Activated T-cell treated with anti-CD3 and anti-CD28 coated beads, Interleukin-2, amount 50 U/mL, for 72 hours (primary cell): ENCODE measurements at places on chromosomes 11 and 22. TPM values are rescaled to one million over a fixed set of nuclear protein-coding genes. Genes with fewer than 3 reads are reported as not detected.

Gene CDC42EP1
- 4.6 TPM for total RNA-seq

Gene SLC22A25
- total RNA-seq, result not detected

Gene LPXN
- total RNA-seq, result 121 TPM

Gene CNGA4
- total RNA-seq, result 0.46 TPM

Gene SLC22A6
- total RNA-seq, result not detected

Gene HORMAD2
- 0.12 TPM for total RNA-seq

GRCh38 chr11:12800032-12800671 is 125.9 kb downstream of the TEAD1 start:
- no peak for DNase-seq

GRCh38 chr11:73971175-73971719 is 11.4 kb downstream of the UCP2 start:
- DNase-seq, result no peak

DNA sequence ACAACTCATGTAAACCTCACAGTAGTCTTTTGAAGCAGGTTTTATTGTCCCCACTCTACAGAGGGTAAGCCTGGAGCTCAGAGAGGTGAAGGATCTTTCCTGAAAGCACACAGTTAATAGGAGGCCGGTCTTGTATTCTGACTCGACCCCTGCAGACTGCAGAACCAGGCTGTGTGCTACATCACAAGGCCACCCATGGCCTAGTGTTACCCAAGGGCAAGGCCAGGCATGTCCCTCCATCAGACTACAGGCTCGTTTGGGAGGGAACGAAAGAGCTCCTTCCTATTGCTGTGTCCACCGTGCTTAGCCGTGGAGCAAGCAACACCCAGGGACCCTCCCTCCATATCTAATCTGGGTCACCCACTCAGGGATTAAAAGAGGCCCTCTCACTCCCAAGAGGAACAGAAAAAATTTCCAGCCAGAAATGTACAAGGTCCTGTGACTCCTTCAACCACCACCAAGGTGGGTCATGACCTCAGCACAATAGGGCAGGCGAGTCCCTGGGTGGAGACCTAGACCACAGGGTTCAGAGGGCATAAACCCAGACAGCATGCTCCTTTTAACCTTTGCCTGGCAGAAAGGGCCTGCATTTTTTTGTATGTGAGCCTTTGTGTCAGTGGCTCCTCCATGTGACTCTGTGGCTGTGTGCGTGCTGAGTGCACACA is 6.3 kb upstream of the SMIM35 start:
- no peak for DNase-seq

- no peak for DNase-seq
These were observed 274.5 kb upstream of the B3GAT1 start for GRCh38 chr11:134686460-134687061.

DNA sequence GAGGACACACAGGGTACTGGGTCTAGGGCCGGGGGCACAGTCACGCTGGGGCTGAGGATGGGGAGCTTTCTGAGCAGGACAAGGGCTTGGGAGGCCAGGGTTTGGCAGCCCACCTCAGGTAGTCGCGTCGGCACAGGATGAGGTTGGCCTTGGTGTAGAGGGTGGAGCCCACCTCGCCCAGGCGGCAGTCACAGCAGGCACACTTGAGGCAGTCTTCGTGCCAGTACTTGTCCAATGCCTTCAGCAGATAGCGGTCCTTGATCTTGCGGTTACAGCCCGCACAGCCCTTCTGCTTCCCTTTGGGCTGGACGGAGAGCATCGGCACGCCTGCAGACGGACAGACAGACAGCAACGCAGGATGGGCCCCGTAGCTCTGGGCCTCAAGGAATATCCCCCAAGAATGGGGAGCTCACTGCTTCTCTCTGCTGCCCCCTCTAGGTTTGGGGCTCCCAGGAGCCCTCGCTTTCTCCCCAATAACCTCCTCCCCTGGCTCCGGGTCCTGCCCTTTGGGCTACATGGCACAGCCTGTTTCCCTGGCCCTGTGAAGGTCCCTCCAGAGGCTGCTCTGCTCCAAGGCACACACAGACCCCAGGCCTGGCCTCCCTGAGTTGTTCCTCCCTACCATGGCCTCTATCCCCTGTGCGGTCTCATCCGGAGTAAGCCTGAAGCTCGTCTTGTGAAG is 33.4 kb downstream of the LMO1 start:
- DNase-seq, result no peak

DNA sequence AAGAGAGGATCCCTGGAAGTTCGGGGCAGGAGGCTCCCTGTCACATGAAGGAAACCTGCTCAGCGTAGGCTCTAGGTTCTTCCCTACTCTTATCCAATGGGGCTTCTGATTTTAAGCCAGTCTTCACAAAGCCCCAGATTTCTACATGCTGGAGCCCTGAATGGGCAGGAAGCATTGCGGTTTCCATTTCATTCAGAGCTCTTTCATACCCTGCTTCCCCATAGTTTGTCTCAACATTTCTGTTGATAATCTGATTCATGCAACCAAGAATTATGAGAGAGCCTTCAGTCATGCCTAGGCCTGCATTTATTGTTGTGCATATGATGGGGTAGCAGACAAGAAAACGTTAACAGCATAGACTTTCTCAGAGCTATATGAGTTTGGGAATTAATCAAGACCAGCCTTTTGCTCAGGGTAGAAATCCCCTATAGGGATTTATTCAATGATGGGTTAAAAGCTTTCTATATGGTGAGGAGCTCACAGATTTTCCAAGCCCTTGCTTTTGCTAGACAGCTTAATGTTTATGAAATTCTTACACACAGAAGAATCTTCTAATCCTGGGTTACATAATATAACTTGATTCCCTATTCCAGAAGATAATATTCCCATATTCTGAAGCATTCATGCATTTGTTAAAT is 15.9 kb downstream of the OR51B4 start:
- DNase-seq, result no peak

GRCh38 chr11:119373921-119374631 is 7.4 kb downstream of the USP2 start:
- DNase-seq, result peak; percentile 75

GRCh38 chr11:111589886-111590499 is 12.3 kb upstream of the SIK2 start:
- DNase-seq, result no peak

- DNase-seq, result no peak
These were observed 304.6 kb downstream of the OPCML start for GRCh38 chr11:133227632-133228111.

DNA sequence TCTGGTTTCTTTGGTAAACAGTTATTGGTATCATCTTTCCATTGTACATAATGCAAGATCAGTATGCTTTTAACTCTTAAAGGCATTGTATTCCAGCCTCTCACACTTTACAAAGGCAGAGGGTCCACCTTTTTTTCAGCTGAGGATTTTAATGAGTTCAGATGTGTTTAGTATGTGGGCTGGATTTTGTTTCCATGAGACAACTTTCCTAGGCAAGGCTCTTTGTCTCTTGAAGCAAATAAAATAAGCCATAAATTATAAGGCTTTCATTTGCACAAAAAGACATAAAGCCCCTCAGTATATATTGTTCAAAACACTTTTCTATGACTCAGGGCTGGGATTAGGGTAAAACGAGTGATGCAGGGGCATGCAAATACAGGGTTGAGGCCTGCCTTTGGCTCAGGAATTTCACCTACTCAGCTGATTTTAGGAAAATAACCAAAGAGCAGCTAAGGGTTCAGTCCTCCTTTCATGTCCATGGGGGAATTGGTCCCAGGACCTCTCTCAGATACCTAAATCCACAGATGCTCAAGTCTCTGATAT is 7.6 kb downstream of the MMP20 start:
- DNase-seq, result no peak

GRCh38 chr11:45702511-45702910 is 37.1 kb upstream of the CHST1 start:
- DNase-seq, result no peak
